ENCODE measurements at places on chromosomes 4 and X.

GRCh38 chrX:8879750-8880149 is 78.6 kb upstream of the FAM9A start:
- DNase-seq = no peak

- no peak for DNase-seq
Observed at GRCh38 chr4:121863799-121864198, 6.5 kb downstream of the BBS7 start.

GRCh38 chrX:21412883-21413282 is 38.7 kb downstream of the CNKSR2 start:
- DNase-seq = no peak

- no peak for DNase-seq
Observed at GRCh38 chr4:95377366-95377900, 171.3 kb downstream of the UNC5C start.

DNA sequence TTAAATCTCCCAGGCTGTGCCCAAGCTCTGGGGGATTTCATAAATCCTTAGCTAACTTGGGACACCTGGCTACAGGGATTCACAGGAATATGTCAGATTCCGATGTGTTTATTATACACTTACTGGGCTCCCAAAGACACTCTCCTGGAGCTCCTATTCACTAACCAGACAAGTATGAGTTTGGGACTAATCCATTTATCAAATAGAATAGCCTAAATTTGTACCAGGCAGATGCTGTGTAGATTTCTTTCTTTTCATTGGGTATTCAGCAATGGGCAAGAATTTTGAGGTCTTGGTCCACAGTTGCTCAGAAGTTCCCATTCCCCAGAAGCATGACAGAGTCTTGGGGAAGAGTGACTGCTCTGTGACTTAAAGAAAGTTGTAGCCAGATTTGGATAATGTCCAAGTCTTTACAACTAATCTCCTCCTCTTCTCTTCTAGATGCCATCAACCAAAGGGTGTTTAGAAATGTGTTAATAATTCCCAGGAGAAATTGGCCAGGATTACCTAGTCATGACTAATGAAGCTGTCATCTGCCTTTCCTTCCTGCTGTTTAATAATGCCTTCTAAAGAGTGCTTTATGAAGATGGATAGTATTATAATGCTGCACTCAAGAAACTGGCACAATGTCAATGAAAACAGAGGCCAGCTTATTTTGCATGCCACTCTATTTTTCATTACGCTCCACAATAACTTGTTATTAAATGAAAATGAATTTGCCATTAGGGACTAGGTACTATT is 120.9 kb downstream of the CHIC2 start:
- peak; percentile 28 for DNase-seq

- DNase-seq = peak; percentile 76
Observed at GRCh38 chr4:181674315-181674875, 568.8 kb upstream of the TENM3 start.

DNA sequence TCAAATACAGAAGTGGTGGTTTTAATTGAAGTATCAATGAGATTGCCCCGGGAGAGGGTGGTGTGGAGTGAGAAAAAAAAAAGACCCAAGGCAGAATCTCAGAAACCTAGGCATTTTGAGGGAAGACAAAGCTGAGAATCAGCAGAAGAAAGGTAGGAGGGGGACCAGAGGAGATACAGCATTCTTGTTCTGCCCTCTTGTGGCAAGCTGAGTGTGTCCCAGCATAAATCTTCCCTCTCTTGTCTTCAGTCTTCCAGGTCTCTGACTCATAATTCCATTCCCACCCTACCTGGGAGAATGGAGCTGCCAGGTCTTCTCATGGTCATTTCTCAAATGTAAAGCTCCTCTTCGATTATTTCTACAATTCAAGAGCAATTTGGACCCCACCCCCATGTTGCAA is 32.7 kb upstream of the MAGED1 start:
- peak; percentile 57 for DNase-seq

DNA sequence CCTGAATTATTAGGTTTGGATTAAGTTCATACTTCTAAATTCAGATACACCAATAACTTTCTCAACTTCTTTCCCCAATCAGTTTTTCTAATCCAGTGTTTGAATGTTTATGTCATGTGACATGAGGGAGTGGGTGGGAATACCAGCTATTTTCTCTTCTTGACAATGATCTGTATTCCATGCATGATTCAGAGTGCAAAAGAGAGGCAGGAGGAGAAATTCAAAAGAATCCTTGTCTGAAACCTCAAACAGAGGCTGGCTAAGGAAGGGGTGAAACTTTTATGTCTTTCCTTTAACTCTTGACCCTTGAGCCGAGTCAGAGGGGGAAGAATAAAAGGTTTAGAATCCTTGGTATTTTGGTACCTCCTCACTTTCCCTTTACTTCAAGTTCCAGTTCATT is 544.7 kb downstream of the SPRY1 start:
- peak; percentile 47 for DNase-seq

GRCh38 chrX:107445146-107445545 is 4.3 kb upstream of the FRMPD3 start:
- no peak for DNase-seq

DNA sequence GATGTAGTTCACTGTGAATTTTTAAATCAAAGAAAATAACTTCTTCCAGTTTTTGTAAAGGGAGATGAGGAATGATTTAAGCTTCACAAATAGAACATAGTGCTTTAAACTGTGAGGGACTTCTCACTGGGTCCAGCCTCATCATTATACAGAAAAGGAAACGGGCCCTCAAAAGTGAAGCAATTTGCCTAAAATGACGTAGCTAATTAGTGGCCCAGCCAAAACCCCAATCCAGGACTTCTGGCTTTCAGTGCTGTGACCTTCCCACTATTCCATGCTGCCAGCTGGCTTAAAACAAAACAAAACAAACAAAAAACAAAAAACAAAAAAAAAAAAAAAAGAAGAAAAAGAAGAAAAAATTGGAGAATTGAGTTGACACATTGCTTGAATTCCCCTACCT is 45.0 kb upstream of the STOX2 start:
- no peak for DNase-seq

DNA sequence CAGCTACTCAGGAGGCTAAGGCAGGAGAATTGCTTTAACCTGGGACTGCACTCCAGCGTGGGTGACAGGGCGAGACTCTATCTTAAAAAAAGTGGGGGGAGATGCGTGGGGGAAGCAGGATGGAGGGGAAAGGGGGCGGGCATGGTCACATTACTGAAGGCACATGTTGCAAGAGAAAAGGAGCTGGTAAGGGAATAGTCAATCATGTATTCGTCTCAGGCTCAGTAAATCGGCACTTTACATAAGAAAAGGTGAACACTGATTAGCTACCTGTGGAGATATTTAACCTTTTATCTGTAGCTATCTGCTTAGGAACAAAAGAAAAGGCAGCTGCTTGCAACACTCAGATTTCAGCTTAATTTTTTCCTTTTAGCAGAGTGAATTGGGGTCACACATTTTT is 132.5 kb downstream of the PLS3 start:
- DNase-seq = no peak

GRCh38 chr4:78864405-78865024 is 74.7 kb downstream of the PAQR3 start:
- peak; percentile 92 for DNase-seq

DNA sequence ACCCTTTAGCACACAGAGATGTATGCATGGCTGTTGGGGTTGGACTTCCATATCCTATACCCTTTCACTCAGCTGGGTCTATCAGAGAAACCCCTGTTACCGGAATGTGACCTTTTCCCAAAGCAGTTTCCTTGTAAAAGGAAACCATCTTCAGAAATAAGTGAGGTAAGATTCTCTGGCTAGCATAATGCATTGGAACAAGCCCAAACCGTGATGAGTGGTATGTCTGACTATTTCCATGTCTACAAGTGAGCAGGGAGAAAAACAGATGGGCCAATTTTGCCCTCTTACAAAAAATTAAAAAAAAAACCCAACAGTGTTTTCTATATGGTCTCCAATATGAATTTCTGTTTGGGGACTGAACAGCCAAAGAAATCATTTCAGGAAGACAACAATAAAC is 283.9 kb downstream of the SMARCA1 start:
- peak; percentile 25 for DNase-seq

DNA sequence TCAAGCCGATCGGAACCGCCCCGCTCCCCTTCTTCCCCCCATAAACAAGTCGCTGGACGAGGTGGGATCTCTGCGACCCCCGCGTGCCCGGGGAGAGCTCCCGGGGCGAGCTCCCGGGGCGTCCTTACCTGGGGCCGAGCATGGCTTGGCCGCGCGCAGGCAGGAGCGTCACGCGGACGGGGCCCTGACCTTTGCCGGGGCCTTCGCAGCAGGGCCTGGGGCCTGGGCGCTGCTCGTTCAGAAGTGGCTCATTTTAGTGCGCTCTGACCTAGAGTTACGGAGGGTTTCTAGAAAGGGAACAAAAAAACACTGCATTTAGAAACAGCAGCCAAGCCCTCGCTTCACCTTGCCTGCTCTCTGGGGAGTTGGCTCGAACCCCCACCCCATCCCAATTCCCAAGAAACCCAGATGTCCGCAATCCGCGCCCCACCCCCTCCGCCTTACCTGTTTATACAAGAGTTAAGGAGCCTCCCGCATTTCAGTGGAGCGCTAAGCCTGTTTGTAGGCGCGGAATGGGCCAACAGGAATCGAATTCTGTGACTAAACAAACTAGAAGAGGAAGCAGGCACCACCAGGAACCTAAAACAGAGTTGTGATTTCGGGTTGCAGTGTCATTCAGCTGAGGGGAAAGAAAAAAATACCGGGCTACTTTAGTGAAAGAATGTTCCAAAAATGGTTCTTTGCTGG is 814 bp upstream of the RBM47 start:
- DNase-seq = no peak

DNA sequence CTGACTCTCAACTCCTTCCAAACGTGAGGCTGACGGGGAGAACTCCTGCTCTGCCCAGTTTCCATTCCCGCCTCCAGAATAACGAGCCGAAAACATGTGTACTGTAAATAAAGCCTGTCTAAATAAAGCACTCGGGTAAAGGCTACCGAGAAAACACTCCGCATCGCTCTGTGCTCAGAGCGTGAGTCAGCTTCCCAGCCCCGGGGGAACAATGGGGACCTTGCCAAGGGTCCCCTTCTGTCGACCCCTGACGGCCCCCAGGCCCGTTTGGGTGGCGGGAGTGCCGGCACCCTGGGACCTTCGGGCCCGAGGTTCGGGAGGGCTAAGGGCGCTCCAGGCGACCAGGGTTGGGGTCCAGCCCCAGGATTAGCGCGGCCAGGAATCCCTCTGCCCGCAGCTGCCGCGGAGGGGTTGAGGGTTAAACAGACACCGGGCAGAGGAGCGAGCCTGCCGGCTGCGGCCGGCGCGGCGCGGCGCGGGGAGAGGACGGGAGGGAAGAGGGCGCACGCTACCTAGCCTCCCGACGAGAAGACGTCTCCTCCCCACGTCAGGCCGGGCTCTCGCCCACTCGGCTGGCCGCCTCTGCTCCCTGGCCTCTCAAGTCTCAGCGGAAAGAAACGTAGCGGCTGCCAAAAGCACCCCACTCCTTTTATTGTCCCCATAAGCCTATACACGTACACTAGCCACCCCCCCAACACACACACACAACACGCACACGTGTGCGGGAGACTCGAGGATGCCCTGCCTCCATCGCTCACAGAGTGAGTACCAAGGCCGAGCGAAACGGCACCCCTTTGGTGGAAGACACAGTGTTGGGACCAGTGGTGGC is 85.5 kb downstream of the BCOR start:
- peak; percentile 65 for DNase-seq

DNA sequence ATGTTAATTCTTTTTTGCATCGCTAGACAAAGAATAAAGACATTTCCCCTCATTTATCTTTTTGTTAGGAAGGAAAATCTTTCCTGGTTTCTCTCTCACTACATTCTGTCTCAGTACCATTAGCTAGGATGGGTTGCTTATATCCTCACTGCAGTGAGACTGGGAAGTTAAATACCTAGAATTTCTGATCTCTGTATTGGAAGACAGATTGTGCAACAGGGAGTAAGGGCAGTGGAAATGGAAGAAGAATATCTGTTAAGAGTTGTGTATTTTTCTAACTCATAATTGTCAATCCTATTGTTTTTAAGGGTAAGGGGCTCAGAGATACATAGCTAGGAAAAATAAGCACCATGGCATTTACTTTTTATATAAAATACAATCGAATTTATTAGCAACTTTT is 19.6 kb downstream of the PTPN13 start:
- DNase-seq = peak; percentile 59

DNA sequence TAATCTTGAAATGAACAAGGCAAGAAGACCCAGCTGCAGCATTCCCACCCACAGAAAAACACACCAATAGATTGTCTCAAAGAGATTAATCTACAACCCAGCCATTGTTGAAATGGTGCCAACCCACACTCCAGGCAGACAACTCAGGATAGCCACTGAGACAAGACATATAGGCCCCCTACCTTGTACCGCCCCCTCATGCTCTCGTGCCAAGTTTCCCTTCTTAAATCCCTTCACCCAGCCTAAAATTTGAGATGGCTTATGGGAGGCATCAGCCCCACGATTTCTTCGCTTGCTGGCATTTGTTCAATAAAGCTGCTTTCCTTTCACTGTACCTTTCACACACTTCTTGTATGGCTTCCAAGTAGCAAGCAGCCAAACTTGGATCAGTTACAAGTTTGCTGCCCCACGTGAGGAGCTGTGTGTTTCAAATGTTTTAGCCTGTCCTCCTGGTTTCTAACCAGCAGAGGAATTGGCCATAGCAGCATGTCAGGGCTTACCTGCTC is 1754.1 kb downstream of the C4orf33 start:
- DNase-seq = peak; percentile 15

DNA sequence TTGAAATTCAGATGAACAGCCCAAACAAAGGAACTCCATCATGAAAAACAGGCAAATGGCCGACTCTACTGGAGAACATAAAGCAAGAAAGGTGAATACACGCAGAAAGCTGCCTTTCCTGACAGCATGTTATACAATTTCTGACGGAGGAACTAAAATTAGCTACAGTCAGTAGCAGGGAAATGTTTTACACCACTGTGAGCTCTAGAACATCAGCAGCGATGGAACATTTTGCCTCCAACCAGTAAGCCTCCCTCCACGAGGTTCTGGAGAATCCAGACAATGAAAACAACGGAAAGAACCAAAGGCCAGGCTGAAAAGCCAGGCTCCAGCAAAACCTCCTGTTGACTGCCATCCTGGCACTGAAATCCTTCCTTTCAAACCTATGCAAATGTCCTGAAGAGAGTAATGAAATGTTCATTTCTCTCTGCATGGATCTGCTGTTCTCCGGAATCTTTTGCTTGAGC is 78.9 kb downstream of the IRF2 start:
- no peak for DNase-seq

GRCh38 chrX:126820700-126821420 is 1.3 kb downstream of the PRR32 start:
- DNase-seq = no peak

DNA sequence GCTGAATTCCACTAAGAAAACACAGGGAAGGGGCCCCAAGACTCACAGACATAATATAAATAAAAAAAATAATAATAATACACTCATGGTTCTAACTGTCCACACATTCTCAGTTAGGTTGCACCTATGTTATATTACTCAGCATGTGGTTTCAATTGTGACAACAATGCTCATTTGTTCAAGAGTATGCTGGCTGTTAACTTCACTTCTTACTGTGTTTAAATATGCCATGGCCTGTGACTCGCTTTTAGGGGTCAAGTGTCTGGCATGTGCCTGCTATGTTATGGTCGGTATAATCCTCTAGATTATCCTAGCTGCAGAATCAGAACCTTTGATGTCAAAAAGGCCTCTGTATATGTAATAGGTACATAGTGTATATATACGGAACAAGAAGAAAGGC is 324.8 kb upstream of the INTU start:
- no peak for DNase-seq

GRCh38 chrX:74523224-74523623 is 91.2 kb downstream of the RLIM start:
- peak; percentile 15 for DNase-seq

Data from adipocyte (in vitro differentiated cells).